ENCODE measurements at places on chromosomes 12 and 14.

- DNase-seq, result no peak
These were observed 4.8 kb downstream of the CKB start for GRCh38 chr14:103517721-103518421.

DNA sequence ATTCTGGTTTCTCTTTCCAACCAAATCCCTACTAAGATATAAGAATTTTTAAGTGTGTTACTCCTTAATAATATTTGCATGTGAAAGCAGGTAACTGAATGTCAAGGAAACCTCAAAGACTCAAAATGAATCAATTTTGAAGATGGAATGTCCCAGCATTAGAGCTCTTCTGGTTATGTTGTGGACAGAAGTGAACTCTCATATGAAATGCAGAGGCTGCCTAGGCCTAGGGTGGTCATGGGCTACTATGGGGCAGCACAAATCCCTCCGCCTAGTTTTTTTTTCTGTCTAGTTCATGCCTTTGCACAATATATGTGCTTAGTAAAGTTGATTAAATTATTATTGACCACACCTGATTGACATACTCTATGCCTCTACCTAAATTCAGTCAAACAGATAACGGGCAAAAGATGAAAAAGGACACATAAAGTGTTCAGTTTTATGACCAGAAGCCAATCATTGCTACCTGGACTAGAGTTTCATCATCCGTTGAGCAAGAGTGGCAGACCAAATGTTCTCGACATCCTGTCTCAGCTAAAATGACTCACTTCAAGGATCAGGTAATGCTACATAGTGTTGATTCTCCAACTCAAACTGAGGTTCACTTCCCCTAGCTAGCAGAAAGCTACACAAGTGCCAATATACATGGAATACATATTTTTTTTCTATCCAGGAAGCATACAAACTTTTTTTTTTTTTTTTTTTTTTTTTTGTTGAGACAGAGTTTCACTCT, 1211.4 kb downstream of the VRK1 start:
- no peak for DNase-seq

- no peak for DNase-seq
These were observed 17.1 kb upstream of the SLC6A12 start for GRCh38 chr12:230925-231671.

- no peak for DNase-seq
These were observed 1.3 kb downstream of the OTOGL start for GRCh38 chr12:80100591-80100990.

DNA sequence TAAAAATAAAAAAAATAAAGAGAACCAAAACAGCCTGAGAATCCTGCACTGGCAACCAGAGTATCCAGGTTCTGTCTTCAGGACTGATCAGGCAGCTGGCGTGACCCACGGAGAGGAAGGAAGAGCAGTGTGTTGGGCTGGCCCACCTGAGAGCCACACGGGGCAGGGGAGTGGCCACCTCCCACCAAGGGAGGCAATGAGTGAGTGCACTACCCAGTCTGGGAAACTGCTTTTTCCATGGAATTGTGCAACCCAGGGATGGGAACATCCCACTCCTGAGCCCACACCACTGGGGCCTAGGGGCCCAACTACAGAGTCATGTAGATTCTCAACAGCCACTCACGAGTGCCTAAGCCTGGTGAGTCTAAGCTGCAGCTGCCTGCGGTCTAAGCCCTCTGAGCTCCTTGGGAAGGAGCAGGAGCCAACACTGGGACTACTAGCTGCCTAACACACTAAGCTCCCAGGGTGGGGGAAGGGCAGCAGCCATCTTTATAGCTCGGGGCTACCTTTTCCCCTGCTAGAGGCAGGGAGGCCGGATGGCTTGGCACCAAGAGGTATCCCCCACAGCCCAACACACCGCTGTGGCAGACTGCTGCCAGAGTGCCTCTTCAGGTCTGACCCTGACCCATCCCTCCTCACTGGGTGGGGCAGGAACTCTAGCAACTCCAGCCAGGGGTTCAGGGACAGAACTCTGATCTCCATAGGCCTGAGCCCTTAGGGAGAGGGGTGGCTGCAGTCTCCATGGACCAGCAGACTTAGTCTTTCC, 610.9 kb downstream of the RERGL start:
- DNase-seq, result no peak

Data from BE2C (cell line).